ENCODE measurements at places on chromosomes 3 and 15. TPM values are rescaled to one million over a fixed set of nuclear protein-coding genes. Genes with fewer than 3 reads are reported as not detected.

Gene NOX5
- total RNA-seq: under 0.01 TPM

Gene DPPA4
- total RNA-seq: 0.25 TPM

Gene ZNF860
- total RNA-seq: 0.17 TPM

Gene ATP2B2
- total RNA-seq: 26.8 TPM

Gene OXTR
- total RNA-seq: 0.08 TPM

All from liver (tissue), 10 donors.